ENCODE measurements at places on chromosomes 7 and 10.

DNA sequence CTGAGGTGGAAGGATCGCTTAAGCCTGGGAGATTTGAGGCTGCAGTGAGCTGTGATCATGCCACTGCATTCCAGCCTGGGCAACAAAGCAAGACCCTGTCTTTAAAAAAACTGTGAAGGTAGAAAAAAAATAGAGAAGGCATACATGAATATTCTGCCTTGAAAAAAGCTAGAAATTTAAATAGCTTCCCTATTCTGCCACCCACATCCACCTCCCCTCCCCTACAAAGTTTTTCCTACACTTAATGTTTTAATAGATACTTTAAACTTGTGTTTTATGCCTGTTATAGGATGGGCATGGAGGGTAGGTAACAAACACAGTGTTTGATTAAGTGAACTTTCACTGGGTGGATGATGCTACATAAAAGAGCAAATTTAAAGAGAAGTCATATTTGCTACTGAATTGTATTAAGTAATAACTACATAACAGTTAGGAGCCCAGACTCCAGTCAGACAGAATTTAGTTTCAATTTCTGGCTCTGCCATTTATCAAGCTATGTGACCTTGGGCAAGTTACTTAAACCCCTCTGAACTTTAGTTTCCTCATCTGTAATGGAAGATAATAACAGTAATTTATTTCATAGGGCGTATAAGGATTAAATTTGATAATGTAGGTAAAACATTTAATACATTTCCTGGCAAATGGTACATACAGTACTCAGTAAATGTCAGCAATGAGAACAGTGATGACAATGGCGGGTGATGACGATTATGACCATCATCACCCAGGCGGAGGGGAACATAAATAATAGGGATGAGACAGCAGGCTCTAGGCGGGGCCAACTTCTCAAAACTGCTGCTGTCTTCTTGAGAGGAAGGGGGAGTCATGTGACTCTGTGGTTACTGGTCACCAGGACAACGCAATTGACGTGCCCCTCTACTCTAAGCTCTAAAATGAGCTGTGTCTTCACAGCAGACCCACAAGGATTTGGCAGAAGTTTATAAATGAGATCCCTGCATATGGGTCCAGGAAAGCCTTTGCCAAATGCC, 15.8 kb downstream of the DNMBP start:
- DNase-seq, result peak; percentile 17

- DNase-seq, result no peak
Measured at GRCh38 chr7:118870187-118870586, 645.7 kb downstream of the ANKRD7 start.

DNA sequence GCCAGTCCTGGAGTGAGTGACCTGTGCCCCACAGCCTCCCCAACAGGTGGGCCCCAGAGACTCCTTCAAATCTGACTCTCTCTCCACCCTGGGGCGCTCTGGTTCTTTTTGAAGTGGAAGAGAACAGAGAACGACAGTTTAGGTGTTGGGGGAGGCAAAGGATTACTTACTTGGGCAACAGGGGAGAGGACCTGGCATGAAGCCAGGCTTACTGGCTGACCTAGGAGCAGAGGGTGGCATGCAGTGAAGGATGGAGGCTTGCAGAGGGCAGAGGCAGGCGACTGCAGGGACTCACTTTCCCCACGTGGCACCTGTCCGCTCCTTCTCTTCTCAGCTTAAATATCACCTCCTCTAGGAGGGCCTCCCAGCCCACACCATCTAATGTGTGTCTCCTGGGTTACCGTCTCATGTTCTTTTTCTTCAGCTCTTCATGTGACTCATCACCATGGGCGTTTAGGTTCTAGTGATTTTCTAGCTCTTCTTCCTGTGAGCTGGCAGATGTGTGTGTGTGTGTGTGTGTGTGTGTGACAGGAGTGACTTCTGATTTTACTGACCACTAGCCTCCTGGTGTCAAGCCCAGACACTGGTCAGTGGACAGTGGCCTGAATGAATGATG, 15.5 kb downstream of the LZTS2 start:
- no peak for DNase-seq

DNA sequence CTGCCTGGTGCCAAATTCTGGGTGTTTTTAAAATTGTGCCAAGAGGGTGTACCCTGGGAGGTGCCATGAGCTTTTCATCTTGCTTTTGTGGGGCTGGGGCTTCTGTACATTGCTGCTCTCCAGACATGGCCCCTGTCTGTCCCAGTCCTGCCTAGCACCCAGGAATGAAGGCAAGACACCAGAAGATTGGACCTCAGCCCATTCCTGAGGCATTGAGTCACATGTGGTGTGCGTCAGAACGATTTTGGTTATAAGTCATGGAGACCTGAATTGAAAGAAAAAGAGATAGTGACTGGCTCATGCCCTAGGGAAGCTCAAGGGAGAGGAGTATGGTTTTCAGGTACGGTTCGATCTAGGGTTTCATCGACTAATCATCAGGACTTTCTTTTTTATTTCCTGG, 493.2 kb downstream of the TYW1 start:
- DNase-seq, result no peak

- DNase-seq, result no peak
Measured at GRCh38 chr7:150971242-150972022, 6.7 kb downstream of the KCNH2 start.

- DNase-seq, result no peak
Measured at GRCh38 chr10:89097226-89097625, 106.6 kb downstream of the FAS start.

GRCh38 chr10:44725404-44725803, 185.7 kb upstream of the TMEM72 start:
- DNase-seq, result no peak

DNA sequence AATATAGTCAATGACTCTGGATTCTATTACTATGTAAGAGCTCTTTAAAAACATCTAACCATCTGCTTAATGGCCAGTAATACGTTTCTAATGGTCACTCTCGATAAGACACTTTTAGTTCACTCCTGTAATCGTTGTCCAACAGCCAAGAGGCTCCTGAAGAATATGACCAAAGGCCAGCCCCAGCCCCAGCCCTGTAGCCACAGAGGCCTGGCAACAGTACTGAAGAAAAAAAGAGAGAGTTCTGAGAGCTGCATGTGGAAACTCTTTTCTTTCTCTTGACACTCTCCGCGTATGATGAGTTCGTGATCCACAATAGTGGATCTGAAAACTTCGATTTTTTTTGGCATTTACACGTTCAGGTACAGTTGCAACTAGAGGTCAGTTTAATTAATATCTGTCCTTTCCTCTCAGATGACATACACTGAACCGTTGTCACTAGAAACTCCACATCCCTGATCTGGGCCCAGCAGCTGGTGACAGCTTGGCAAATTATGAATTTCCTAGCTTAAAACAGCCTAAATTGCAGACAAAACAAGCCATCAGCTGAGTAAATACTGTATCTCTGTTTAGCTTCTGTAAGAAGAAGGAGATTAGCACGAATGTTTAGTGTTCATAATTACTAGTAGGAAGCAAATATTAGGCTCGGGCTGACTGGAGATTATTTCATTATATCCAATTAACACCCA, 456.7 kb downstream of the LRMDA start:
- DNase-seq, result no peak

GRCh38 chr10:132689721-132690360, 96.1 kb downstream of the NKX6-2 start:
- no peak for DNase-seq

GRCh38 chr10:89165923-89166322, 41.2 kb downstream of the CH25H start:
- DNase-seq, result no peak

DNA sequence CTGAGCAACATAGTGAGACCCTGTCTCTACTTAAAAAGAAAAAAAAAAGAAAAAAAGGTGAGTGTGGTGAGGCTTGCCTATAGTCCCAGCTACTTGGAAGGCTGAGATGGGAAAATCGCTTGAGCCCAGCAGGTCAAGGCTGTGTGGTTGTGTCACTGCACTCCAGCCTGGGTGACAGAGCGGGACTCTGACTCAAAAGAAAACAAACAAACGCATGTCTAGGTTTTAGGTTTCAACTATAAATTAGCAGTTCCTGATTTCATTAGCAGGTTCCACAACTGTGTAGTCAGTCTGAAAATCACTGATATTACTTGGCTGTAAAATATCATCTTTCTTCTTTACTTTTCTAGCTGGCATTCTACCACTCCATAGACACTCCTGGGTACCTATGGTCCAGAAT, 155.7 kb upstream of the HGF start:
- DNase-seq, result no peak

DNA sequence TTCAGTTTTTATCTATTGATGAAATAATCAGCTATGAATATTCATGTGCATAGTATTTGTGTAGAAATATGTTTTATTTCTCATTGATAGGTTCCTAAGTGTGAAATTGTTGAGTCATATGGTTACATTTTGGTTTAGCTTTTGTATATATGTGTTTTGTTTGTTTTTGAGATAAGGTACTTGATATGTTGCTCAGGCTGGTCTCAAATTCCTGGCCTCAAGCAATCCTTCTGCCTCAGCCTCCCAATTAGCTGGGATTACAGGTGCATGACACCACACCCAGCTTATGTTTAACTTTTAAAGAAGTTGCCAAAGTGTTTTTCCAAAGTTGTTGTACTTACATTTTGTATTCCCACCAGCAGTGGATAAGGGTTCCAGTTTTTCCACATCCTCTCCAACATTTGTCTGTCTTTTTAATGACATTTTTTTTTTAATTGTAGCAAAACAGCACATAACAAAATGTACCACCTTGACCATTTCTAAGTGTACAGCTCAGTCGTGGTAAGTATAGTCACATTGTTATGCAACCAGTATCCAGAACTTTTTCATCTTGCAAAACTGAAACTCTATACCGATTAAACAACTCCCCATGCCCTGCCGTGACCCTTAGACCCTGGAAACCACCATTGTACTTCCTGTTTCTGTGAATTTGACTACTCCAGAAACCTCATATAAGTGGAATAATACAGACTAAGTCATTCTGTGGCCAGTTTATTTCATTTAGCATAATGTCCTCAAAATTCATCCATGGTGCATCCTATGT, 12.6 kb upstream of the UBE2D1 start:
- no peak for DNase-seq

- DNase-seq, result no peak
Measured at GRCh38 chr7:152624228-152624627, 51.7 kb downstream of the XRCC2 start.

- DNase-seq, result no peak
Measured at GRCh38 chr7:42235741-42236161, 1.3 kb downstream of the GLI3 start.

GRCh38 chr7:157980774-157981173, 606.8 kb downstream of the PTPRN2 start:
- DNase-seq, result no peak

- DNase-seq, result no peak
Measured at GRCh38 chr10:79248341-79249185, 98.7 kb upstream of the PPIF start.

- no peak for DNase-seq
Measured at GRCh38 chr7:1691601-1692514, 21.8 kb downstream of the ELFN1 start.

Data from activated CD4-positive, alpha-beta T cell treated with anti-CD3 and anti-CD28 coated beads for 24 hours (primary cell).